CD4-positive, alpha-beta T cell treated with Interleukin-6 at 100 ng/mL for 8 hours (primary cell): ENCODE measurements at places on chromosomes 3 and 15.

- no peak for DNase-seq
Measured at GRCh38 chr3:128402319-128402718, 64.4 kb downstream of the DNAJB8 start.

GRCh38 chr3:131553495-131554247 is 50.9 kb upstream of the MRPL3 start:
- DNase-seq: no peak

DNA sequence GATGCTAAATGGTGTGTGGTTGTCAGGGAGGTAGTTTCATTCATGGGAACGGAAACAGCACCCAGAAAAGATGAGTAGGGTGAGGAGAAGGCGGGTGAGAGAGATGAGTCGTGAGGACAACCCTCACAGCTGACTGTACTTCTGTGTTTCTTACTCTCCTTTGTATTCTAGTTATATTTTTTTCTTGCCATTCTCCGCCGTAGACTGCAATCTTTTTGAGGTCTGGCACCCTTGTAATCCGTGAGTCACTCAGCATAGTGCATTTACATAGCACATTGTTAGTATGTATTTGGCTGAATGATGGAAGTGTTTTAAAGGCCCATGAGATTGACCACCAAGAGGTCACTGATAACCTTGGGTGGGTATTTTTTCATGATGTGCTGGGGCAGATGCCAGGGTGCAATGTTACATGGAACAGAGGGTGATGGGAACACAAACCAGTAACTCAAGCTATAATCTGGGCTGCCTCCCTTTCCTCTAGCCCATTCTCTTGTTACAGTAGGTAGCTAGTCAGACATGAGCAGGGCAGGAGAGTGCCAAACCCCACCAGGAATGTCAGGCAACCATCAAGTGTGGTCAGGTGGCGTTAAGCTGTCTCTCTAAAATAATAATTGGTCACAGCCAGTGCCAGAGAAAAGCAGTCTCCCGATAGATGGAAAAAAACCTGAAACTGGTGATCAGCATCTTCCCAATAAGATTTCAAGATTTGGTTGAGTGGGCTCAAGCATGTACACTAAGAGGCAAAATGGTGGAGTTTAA is 18.8 kb upstream of the DGKG start:
- no peak for DNase-seq

DNA sequence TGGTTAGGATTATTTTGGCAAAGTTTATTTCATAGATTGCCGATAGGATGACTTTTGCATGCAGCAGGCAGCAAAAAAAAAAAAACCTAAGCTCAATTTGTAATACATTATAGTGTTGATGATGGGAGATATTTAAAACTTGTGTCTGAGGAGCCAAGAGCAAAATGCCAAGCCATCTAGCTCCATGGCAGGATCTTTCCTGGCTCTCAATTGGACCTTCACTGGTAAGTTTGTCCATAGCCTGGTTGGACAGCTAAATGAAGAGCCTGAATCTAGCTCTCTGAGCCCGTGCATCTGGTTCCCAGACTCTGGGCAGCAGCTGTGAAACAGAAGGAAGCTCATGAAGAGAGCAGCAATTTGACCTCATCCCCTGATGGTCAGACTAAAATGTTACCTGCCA is 17.5 kb downstream of the STAC start:
- no peak for DNase-seq

DNA sequence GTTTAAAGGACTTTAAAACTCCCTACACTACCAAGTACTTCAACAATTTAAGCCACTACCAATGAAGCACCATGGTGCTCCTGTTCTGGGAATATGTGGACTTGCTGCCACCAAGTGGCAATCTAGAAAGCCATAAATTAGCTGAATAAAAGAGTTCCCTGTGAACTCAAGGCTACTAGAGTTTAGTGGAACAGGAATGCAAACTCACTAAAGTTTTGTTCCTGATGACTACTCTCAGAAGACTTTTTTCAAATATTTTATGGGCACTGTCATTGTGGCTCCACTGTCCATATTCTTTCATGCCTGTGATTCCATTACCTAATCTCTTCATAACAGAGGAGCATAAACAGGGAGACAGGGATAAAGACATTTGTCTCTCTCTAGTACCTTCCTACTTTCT is 63.9 kb downstream of the TMCC1 start:
- DNase-seq: peak; percentile 29

DNA sequence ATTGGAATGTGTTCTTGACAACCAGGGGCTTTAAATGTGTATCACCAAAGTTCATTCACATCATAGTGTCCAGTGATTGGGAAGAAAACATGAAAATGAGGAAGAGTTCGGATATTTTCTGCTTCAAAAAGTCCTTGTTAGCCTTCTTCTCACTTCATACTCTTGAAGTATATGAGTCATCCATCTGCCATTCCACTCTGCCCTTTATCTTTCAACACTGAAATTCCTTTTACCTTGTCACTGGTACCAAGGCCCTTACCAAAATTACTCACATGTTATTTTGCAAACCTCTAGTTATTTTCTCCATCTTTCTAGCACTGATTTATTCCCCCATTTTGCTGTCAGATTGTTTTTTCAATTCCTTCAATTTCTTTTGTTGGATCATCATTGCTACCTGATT is 32.5 kb downstream of the OR5H15 start:
- no peak for DNase-seq

DNA sequence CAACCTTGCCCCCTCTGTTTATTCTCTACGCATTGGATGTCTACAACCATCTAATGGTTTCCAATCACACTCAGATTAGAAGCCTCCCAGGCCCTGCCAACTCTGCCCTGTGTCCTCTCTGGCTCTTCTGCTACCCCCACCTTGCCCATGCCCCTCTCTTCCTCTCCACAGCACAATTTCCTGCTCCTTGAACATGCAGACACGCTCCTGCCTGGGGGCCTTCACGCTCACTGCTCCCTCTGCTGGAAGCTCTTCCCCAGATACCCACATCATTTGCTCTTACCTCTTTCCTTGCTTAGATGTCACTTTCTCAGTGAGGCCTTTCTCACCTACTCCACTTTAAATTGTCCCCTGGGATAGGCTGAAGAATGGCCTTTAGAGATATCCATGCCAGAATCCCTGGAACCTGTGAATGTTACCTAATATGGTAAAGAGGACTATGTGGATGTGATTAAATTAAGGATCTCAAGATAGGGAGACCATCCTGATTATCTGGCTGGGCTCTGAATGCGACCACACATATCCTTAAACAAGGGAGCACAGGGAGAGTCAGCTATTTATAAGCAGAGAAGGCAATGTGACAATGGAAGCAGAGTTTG is 9.9 kb downstream of the KY start:
- DNase-seq: no peak

- no peak for DNase-seq
Measured at GRCh38 chr3:184029443-184029842, 2.1 kb upstream of the HTR3D start.

DNA sequence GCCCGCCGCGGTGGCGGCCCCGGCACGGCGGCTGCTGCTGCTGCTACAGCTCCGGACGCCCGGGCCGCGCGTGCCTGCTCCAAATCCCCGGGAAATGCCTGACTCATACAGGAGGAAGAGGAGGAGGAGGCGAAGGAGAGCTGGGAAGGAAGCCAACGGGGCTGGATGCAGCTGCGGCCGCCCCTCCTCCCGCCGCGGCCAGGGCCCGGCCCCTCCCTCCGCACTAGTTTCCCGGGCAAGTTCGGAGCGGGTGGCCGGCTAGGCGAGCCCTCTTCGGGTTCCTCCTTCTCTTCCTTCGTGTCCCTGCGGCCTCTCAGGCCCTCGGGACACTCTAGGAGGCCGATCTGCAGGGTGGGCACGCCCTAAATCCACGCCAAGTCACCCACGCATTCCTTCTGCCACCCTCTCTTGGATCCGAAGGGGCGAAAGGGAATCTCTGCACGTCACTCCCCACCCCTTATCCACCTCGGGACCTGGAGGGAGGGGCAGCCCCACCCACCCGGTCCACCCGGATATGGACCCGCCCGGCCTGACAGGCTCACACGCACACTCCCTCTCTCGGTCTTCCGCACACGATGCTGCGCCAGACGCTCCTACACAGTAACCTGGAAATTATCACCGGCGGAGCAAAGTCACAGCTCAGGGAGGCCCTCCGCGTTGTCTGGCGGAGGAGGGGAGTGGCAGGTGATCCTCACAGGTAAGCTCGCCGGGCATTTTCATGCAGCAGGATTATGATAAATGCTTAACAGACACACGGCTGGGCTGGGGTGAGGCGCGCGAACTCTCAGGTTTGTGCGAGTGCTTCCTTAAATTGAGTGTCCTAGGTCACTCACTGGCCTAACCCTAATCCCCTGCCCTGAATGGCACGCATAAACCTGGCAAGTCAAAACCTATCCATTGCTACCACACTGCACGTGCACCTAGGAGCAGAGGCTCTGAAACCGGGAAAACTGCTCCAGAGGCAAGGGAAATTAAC is at the start of the genes OSBPL10 and ZNF860:
TSS of gene OSBPL10 (minus strand) at position 57 of the 976 bp plus-strand sequence. CDS start 83 bp downstream, outside the sequence.
TSS of gene ZNF860 (plus strand) at position 545 of the 976 bp plus-strand sequence. CDS start 7,330 bp downstream, outside the sequence.
- DNase-seq: peak; percentile 5

GRCh38 chr3:140972833-140973232 is 31.2 kb downstream of the SLC25A36 start:
- no peak for DNase-seq

DNA sequence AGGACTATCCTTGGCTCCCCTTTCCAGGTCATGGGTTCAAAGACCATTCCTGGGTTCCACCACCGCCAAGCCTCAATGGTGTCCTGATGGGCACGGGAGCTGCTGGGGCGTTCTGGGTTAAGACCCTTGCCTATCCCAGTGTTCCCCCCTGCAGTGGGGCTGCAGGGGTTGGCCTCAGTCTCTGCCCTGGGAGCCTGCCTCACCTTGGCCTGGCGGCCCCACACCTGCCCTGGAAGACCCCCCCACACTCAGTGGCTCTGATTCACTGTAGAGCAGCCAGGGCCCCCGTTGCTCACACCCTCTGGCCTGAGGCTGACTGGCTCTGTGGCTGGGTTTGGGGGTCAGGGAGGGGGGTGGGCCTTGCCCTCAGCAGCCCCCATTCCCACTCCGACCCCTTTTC is 22.0 kb downstream of the C15orf39 start:
- no peak for DNase-seq

- peak; percentile 64 for DNase-seq
Measured at GRCh38 chr3:16290007-16290826, 25.2 kb downstream of the OXNAD1 start.

GRCh38 chr3:182917134-182917533 is 63.2 kb downstream of the DCUN1D1 start:
- DNase-seq: no peak

DNA sequence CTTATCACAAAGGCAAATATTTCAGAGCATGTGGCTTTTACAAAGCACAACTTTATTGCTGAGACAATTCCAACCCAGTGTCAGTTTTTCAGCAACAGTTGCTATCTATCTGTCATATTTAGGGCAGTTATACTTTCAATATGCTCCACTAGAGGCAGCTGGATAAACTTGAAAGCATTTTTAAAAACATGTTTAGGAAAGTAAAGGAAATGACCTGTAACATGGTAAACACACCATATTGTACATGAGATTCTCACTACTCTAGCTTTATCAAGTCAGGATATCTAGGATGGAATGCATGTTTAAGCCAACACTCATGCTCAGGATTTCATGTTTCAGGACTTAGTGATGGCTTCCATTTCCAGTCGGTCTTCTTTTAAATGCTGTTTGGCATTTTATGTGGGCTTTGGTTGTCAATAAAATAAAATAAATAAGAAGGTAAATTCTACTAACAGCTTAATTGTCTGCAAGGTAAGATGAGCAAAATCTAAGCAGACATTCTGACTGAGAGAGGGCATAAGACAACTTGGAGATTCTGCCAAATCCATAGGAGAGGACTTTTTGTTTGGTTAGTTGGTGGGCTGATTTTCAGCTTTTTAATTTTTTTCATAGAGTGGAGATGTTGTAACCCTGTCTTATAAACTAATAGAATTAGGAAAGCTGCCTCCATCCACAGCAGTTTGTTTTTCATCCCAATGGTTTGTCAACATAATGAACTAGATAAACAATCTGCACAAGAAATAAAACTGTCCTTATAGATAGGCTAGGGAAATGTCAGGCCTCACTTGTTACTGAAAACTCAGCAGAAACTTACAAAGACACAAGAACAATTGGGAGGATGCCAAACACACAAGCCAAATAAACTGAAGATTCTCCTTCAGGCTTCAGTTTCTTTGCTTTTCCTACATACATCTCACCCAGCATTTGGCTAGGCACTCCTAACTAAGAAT is 63.4 kb upstream of the CPB1 start:
- no peak for DNase-seq

- no peak for DNase-seq
Measured at GRCh38 chr3:96931119-96931862, 116.9 kb downstream of the EPHA6 start.

DNA sequence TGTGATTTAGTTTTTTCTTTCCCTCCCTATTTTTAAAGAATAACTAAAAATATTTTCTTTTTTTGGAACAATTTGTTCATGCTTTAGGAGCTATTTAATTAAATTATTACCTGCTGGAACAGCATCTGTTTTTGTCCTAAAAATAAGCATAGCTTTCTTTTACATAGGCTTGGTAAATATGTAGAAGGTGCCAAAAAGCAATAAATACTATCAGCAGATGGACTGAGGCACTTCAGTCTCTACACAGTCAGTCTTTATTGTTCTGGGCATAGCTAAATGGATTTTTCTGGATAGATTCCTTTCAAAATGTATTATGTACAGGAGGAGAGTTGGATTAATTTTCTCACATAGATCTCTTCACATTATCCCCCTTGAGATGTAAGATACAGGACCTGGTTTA is 223.5 kb downstream of the NAALADL2 start:
- DNase-seq: no peak

- DNase-seq: no peak
Measured at GRCh38 chr3:140432229-140432669, 245.6 kb upstream of the TRIM42 start.

DNA sequence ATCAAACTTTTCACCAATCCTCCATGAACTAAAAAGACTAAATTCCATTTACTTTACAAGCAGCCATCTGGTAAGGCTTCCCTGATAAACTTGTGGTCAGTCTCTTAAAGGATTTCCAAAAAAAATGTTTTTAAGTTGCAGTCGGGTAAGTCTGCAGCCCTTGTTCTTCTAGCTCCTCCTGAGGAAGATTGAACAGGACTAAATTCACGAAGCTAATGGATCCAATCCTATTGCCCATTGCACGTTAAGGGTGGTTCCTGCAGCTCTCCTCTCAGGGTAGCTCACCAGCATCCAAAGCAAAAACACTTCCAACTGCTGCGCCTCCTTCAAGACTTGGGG is 2.8 kb downstream of the HES1 start:
- DNase-seq: no peak

DNA sequence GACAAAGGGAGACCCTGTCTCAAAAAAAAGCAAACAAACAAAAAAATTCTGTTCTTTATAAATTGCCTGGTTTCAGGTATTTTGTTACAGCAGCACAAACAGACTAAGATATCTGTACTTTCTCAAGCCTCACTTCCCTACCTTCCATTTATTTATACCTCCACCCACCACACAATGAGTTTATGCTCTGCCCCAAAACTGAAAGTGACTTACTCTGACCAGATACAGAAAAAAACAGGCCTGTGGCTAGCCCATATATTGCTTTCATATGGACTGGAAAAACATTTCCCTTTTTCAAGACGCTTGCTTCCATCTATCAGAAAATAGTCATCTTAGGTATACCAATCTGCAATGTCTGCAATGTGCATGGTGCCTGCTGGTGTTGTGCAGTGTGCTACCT is 8.7 kb upstream of the GPD1L start:
- DNase-seq: no peak

GRCh38 chr3:113161661-113162060 is 49.7 kb upstream of the BOC start:
- no peak for DNase-seq
